ENCODE measurements at places on chromosomes 13 and 19. TPM values are rescaled to one million over a fixed set of nuclear protein-coding genes. Genes with fewer than 3 reads are reported as not detected.

- no peak for DNase-seq
Observed at GRCh38 chr13:88761145-88761544, 1090.0 kb downstream of the SLITRK5 start.

The SIGLECL1 gene
- not detected for total RNA-seq

The SBK3 gene
- total RNA-seq = not detected

The IFNL1 gene
- total RNA-seq = 0.23 TPM

DNA sequence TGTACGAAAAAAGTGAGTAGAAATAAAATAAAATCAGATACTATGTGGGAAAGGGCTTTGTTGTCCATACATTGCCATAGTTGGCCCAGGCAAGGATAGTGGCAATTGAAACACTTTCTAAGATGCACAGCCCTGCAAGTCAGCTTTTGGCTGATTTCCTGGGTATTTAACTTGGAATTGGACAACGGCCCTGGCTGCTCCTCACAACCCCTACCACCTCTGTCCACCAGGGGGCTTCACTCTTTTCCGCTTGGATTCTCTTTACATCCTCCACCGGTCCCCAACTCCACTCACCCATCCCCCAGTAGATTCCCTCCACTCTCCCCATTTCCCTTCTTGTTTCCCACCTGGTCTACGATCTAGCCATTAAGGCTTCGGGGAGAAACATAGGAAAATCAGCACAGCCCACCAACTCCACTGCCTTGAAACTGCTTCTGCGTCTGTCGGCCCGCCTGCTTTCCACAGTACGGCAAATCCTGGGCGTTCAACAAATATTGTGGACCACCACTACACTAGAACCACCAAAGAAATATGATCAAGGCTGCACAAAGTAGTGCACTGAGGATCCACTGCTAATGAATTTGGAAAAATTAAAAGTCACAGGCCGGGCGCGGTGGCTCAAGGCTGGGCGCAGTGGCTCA is 48.6 kb upstream of the GTF3A start:
- DNase-seq = no peak

- DNase-seq = no peak
Observed at GRCh38 chr13:82374719-82375118, 1507.6 kb downstream of the SLITRK1 start.

- DNase-seq = no peak
Observed at GRCh38 chr19:16203256-16204004, 5.7 kb downstream of the AP1M1 start.

GRCh38 chr13:113207890-113208420 is 514 bp downstream of the PCID2 start:
- no peak for DNase-seq
